ENCODE measurements at places on chromosomes 16 and 17.

- no peak for DNase-seq
Measured at GRCh38 chr16:88939245-88939971, 37.6 kb downstream of the CBFA2T3 start.

DNA sequence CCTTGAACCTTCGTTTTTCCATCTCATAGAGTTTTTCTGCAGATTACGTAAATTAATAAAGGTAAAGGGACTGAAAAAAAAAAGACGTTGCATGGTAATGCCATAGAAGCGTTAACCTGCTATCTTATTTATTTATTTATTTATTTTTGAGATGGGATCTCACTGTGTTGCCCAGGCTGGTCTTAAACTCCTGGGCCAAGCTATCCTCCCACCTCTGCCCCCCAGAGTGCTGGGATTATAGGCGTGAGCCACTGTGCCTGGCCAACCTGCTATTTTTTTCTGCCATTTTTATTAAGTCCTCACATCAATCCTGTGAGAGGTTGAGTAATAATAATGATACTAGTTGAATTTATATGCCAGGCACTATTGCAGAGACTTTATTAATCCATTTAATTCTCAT is 7.9 kb downstream of the MSI2 start:
- no peak for DNase-seq

DNA sequence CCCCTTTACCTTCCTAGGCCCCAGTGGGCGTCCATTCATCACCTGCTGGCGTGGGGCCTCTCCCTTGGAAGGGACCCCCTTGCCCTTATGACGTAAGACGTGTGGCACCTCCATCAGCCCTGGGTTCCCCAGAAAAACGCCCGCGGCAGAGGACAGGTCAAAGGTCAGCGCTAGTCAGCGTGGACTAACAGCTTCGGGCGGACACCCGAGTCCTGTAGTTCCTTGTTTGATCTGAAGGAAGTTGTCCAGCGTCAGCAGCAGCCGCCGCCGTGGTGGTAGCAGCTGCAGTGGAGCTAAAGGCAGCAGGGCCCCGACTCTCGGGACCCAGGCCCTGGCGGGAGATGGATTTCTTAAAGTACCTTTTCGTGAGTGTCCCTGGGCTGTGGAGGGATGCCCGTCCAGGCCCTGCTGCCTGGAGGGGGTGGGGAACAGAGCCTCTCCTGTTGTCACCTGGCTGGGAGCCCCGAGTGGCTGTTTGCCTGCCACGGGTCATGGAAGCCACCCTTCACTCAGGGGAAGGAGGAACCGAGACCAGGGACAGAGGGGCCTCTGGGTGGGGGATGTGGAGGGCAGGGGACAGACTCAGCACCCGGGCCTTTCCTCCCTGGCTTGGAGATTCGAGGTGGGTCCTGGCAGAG is 123.6 kb downstream of the OR1D5 start:
- DNase-seq, result no peak

DNA sequence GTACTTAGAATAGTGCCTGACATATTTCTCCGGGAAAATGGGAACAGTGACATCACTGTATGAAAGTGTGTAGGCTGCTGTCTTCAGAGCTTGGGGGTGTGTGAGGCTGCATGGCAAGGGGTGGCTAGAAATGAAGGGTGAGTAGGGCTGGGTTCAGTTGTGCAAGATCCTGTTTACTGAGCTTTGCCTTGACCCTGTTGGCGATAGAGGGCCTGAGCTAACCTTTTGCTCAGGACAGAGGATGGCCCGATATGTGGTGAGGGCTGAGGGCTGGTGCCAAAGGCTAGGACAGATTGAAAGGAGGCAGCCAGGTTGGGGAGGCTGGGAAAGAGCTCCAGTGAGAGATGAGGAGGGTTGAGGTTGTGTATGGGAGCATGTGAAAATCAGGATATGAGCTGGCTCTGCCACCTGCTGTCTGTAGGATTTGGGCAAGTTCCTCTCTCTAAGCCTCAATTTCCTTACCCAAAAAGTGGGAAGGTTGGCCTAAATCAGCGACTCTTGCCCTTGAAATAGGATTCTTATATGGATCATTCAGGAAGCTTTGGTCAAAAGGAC is 6.0 kb upstream of the CCL1 start:
- no peak for DNase-seq

GRCh38 chr16:57764341-57765159 is 29.0 kb downstream of the KATNB1 start:
- peak; percentile 90 for DNase-seq

- DNase-seq, result peak; percentile 60
Measured at GRCh38 chr16:75495076-75495674, at the start of gene CHST6. CHST6 (minus strand) TSS chr16:75495441; CDS start chr16:75479828, 15,613 bp downstream.

DNA sequence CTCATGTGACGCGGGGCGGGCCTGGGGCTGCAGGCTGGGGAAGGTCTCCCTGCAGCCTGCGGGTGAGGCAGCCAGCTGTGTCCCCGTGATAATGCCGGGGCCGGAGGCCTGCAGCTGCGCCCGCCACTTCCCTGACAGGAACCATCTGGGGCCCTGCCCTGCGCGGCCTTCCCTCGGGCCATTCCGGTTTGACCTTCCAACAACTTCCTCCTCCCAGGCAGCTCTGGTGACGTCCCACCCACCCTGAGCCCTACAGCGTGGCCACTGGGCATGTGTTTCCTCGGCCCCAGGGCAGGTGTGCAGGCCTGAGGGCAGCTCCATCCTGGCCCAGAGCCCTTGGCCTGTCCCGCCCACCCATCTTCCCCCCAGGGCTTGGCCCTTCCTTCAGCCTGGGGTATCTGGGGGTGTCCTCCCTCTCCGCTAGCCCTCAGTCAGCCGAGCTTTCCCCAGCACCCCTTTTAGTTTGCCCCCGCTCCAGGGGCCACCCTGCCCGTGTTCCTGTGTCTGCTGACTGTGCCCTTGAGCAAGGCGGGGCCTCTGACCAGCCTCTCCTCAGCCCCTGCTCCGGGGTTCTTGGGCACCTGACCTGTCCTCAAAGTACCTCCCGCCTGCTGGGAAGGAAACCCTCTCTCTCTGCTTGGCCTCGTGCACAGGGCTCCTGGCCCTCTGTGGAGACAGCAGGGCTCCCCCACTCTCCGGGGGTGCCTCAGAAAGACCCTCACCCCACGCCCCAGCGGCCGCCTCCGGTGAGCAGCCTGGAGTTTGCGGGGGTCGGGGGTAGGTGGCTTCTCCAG is at the start of gene CBFA2T3:
Gene CBFA2T3, minus strand, starts transcription at position 190 of the 794 bp plus-strand sequence. CDS start 400 bp downstream, outside the sequence.
- no peak for DNase-seq

DNA sequence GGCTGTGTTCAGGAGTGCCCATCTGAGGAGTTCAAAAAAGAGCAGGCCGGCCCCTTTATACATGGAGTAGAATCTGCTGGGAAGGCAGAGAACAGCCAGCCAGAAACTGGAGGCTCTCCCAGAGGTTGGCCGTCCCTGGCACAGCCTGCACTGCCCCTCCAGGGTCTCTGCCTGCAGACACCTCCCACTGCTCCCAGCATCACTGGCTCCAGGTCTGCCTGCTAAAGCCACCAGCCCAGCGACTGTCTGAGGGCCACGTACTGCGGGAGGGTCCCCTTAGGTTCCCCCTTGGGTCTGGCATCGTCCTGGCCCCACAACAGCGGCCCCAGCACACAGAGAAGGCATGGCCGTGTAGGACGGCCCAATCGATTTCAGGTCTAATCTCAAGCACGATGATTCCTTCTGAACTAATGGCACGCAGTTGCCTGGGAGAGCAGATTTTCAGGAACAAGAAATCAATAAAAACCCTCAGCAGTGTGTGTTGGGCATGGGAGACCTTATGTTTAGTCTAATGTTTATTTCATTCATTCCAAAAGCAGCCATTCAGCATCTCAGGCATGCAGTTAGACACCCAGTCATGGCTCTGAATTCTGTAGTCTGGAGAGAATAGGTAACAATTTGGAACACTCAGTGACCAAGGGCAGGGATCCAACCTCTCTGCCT is 95.6 kb downstream of the PGS1 start:
- no peak for DNase-seq

GRCh38 chr16:72164691-72165090 is 7.3 kb downstream of the PMFBP1 start:
- no peak for DNase-seq

DNA sequence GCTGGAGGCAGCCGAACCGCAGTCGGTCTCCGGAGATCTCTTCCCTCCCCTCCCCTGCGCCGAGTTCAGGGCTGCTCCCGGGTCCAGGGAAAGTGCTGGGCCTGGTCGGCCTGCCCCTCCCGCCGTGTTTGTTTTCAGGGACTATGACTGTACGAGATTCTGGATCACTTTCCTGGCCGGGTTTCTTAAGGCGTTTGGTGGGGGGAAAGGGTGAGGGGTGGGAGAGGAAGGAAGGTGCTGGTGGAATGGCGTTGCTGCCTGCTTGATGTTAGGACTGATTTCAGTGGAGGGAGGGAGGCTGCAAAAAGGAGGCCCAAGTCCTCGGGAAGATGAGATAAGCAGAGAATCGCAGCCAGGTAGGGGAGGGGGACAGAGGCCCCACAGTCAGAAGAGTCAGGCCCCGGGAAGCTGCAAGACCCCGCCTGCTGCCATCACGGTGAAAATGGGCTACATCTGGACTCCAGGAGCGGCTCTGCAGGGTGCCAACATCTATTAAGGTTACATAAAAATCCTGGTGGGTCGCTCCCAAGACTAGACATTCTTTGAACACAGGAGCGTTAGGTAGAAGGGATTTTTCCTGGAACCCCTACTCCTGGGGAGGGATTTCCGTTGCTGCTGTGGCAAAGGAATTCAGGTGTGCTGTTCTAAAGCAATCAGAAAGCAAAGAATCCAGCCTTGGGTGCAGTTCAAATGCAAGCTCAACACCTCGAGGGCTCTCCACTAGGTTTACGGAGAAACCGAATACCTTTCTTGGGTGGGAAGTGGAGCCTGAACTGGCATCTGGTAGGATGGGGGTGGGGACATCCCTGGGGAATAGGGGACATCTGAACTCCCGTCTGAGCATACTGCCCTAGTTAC is 1.2 kb downstream of the ARHGAP44 start:
- DNase-seq, result no peak
